ENCODE measurements at places on chromosomes 2 and 18.

GRCh38 chr2:70141212-70141901 is 49.5 kb downstream of the C2orf42 start:
- peak; percentile 83 for DNase-seq

DNA sequence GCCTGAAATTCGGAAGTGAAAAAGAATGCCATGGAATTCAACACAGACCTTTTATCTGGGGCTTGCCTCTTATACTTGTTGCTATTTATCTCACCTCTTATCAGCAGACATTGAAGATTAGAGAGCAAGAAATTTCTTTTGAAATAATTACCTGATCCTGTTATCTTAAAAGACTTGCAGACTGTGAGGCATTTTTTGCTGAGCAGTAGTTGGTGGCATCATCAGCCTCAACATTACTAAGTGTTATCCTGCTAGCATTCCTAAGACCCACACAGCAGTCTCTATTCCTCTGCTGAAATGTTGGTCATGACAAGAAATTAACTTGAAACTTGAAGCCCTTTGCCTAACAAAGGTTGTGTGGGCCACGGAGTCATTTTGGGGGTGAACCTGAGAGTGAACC is 186.5 kb downstream of the TRIB2 start:
- DNase-seq, result no peak

DNA sequence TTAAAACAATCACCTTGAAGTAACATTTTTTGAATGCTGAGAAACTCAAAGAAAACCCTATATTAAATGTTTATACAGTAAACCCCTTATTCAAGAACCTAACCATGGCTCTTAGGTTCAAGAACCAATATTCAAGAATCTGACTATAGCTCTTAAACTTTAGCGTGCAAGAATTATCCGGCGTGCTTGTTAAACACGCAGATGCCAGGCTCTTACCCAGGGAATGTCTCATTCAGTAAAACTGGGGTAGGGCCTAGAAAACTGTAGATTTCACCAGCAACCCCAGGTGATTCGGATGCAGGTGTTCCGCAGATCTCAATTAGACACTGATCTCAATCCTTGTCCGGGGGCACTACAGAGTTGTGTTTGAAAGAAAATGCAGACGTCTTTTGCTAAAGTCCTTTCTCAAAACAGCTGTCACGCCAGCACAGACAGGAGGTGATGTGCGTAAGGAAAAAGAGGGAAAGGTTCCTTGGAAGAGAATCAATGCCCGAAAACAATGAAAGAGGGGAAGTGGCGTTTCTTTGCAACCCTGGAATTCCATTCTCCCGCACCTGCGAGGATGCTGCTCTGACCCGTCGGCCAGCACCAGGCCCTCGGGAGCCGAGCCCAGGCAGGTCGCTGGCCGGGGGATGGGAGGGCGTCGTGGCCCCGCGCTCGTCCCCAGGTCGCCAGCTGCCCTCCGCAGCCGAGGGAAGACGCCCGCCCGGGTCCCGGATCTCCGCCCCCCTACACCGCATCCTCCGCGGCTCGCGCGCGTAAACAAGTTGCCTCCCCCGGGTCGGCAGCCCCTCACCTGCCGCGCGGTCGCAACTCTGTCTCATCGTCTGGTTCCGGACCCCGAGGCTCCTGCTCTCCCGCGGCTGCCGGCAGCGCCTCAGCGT is 851 bp downstream of the EIF2AK3 start:
- peak; percentile 64 for DNase-seq

DNA sequence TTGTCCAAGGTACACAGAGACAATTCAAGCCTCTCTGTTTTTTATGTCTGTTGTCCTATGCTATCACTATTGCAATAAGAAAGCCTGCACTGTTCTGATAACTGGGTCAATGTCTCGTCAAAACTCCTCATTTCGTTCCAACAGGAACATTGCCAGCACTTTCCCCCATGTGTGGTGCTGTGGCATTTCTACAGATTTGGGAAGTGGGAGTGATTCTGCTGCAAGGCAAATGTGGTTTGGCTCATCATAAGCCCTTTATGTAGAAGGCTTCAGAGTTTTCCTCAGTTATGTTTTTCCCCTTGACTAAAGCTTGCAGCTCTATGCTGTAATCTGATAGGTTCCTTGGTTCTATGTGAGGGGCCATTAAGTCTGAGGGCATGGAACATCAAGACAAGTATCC is 324.1 kb upstream of the TCF4 start:
- DNase-seq, result no peak

GRCh38 chr2:191748059-191748461 is 70.1 kb downstream of the NABP1 start:
- DNase-seq, result no peak

- peak; percentile 92 for DNase-seq
Measured at GRCh38 chr2:233832869-233833311, 21.4 kb downstream of the HJURP start.

DNA sequence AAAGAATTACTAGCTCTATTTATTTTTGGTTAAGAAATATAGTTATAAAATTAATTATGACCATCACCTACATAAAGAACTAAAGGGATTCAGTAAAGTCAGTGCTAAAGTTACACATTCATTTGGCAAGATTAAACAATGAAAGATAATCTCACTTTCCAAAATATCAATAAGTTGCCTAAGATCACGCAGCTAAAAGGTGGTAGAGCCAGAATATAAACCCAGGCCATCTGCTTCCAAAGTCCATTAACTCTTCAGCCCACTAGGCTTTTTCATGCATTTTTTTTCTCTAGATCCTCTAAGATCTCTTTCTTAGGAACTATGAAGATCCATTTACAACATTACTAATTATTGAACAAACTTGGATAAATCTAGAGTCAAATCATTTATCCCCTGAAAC is 66.6 kb upstream of the RND3 start:
- no peak for DNase-seq

DNA sequence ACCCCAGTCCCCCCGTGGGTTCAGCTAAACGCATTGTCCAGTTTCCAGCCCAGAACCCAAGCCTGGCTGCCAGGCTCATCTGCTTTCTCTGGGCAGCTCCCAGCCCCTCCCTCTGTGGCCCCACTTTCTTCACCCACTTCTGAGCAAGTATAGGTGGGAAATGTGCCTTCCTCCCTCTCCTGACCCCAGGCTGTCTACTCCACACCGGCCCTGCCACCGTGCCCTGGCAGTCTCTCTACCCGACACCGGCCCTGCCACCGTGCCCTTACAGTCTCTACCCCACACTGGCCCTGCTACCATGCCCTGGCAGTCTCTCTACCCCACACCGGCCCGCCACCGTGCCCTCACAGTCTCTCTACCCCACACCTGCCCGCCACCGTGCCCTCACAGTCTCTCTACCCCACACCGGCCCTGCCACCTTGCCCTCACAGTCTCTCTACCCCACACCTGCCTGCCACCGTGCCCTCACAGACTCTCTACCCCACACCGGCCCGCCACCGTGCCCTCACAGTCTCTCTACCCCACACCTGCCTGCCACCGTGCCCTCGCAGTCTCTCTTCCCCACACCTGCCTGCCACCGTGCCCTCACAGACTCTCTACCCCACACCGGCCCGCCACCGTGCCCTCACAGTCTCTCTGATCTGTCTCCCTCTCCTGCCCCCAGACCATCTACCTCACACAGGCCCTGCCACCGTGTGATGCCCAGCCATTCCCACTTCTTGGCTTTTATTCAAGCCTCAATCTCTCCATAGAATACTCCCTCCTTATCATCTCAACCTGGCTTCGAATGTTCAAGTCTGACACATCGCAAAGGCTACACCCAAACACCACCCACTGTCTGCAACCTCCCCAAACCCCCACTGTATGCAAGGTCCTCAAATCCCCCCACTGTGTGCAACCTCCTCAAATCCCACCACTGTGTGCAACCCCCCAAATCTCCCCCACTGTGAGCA is 108.9 kb downstream of the TPO start:
- DNase-seq, result no peak

DNA sequence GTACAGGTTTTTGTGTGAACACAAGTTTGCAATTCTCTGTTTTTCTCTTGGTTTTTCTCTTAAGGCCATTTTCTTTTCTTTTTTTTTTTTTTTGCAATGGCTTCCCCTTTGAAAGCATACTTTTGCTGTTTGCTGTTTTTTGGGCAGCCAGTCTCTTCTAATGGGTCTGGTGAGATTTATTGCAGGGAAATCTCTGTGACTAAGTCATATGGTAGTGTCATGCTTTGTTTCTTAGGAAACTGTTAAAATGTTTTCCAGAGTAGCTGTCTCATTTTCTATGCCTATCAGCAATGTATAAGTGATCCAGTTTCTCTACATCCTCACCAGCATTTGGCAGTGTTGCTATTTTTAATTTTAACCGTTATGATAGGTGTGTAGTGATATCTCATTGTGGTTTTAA is 27.9 kb upstream of the CDCA7 start:
- DNase-seq, result no peak

DNA sequence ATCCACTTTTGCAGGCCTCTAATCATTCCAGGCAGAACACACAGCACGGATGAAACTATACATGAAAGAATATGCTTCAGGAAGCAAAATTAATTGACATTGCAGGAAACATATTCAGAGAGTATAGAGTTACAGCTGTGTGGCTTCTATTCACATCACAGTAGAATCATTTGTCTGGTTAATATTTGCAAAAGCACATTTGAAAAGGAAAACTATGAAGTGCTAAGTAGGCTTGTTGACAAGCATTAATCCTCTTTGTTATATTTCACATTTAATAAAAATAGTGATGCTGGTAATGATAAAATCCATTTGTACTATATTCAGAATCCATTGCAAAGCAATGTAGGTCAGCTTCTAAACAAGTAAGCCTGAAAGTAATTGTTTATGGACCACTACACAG is 32.2 kb upstream of the PIK3C3 start:
- DNase-seq, result no peak

DNA sequence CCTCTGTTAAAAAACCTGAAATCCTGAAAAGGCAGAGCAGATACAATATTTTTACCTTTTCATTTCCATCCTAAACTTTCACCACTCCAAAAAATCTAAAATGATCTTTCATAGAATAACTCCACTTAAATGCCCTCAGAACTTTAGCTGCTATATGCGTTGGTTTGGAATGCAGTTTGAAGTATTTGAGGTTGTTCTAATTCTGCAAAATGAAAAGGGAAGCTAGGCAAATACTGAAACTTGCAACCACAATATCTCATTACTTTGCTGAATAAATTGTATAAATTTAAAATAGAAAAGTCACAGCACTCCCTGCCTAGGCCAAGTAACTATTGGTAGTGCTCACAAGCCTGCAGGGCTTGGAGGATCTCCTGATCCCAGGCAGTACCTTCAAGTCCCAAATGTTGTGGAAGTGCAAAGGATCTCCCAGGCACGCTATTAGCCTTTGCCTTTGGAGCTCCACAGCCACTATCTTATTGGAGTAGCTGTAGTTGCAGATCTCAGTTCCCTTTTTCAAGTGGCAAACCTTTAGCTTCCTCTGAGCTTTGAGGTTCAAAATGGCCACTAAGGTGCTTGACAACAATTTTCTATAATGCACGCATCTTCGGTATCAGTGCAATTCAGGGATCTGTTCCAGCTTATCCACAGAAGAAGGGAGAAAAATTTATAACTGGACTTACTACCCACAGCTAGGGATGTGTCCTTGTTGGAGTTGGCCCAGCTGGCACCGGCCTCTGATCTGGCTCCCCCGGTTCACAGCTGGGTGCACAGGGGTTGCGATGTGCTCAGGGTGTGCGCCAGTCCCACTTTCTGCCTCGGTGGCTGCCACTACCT is 43.4 kb upstream of the ANKRD62 start:
- DNase-seq, result no peak

GRCh38 chr2:150482667-150483400 is 4.6 kb downstream of the RND3 start:
- peak; percentile 10 for DNase-seq

DNA sequence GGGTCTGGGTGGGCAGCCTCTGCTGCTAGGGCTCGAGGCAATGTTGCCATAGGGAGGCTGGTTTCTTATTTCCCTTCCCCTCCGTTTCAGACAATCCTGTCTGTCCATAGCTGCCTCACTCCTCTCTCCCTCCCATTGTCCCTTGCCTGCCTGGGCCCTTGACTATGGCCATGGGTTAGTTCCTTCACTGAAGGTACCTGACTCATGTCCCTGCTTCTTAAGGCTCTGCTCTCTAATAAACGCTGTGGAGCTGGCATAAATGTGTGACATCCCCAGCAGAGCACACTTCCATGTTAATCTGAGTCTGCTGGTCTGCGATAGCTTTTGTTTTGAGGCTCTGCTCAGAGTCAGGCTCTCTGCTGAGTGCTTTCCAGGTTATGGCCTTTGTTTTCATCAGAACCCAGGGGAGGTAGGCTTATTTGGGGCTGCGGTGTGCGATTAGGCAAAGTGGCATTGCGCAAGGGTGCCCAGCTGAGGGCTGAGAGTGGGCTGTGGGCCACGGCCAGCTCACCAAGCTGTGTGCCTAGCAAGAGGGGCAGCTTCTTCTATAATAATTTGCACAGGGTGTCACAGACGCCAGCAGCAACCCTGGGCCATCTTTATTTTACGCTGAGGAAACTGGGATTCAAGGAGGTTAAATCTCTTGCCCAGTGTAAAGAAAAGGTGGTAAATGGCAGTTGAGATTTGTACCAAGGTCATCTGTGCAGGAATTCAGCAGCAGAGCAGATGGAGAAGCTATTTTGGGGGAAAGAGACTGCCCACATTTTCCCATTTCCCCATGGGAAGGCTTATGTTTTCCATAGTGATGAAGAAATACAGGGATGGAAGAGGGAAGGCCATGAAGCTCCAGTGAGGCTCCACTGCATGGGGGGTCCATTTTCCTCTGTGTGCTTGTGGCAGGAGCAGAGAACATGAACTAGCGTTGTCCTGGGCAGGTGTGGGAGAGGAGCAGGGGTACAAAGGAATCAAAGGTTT is 25.6 kb downstream of the MRPL33 start:
- no peak for DNase-seq

- no peak for DNase-seq
Measured at GRCh38 chr18:58396144-58396543, 232.7 kb downstream of the ALPK2 start.

GRCh38 chr18:67145586-67146292 is 370.8 kb downstream of the DSEL start:
- DNase-seq, result no peak

- DNase-seq, result no peak
Measured at GRCh38 chr2:201298462-201299052, 38.2 kb downstream of the CASP8 start.

- DNase-seq, result peak; percentile 13
Measured at GRCh38 chr2:69118609-69119008, 105.6 kb downstream of the ANTXR1 start.

GRCh38 chr2:98757904-98758421 is 27.0 kb upstream of the MGAT4A start:
- DNase-seq, result no peak

Measured in H7 (cell line).